Activated T-cell treated with anti-CD3 and anti-CD28 coated beads, Interleukin-2, amount 50 U/mL, for 72 hours (primary cell): ENCODE measurements at places on chromosomes 4 and X. TPM values are rescaled to one million over a fixed set of nuclear protein-coding genes. Genes with fewer than 3 reads are reported as not detected.

DNA sequence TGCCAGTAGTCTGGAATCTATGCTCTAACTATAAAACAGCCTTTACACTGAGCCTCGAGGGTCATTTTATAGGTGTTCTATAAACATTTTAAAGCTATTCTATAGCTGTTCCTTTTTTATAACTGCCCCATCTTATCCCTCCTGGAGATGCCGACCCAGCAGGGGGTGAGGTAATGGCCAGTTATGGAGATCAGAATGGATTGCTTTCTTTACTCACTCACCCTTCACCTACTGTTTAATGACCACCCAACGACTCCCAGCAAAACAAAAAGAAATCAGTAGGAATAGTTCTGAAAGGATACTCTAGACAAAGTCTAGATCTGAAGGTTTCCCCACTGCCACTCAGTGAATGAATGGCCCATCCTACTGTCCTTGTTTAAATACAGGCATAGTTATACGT, 1113.1 kb downstream of the FAT4 start:
- DNase-seq: no peak

GRCh38 chr4:56909086-56909894, 1.6 kb downstream of the REST start:
- peak; percentile 52 for DNase-seq

DNA sequence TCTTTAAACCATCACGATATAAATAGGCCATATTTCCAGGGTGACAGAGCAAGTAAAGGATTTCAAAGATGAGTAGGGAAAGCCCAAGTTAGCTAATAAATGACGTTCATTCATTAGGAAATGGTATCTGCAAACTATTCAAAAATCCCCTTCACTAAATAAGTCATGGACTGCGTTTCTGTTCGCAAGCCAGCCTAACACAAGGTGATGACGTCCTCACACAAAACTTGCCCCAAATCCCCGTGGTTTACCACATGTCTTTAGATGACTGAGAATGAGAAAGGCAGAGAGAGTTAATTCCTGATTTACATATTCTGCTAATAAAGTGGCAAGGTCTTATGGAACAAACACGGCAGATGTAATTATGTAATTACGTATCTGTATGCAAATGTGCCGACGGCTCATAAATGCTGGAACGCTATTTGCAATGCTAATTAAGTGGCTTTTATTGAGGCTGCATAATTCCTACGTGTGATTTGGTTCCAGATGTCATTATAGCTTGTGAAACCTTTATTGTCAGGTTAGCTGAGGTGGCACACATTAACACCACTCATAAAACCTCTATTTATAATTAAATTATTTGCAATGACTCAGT, 437.7 kb upstream of the FRG1 start:
- DNase-seq: no peak

- DNase-seq: no peak
These were observed 206.6 kb downstream of the SPRY1 start for GRCh38 chr4:123603165-123603564.

- DNase-seq: no peak
These were observed 324.2 kb downstream of the TMA16 start for GRCh38 chr4:163818673-163819072.

DNA sequence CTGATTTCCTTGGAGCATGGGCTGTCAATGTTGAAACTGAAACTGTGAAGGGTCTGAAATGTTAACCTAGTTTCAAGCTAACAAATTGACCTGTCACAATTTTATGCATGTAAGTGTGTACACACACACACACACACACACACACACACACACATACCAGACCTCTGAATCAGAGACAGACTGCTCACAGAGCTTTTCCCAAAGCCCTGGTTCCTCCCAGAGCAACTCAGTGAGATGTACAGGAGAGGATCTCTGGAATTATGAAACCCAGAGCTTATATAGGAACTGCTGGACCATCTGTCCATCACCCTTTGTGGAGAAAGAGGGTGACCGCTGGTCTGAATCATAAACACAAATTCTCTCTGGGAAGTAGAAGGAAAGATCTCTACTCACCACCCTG, 228.1 kb upstream of the PRPS2 start:
- DNase-seq: no peak

Gene PLP1
- not detected for total RNA-seq

Gene KDR
- total RNA-seq: not detected

Gene FAM47E
- total RNA-seq: not detected

Gene ABCG2
- 2.3 TPM for total RNA-seq

Gene AR
- 0.09 TPM for total RNA-seq
